ENCODE measurements at places on chromosomes 2 and 18. TPM values are rescaled to one million over a fixed set of nuclear protein-coding genes. Genes with fewer than 3 reads are reported as not detected.

DNA sequence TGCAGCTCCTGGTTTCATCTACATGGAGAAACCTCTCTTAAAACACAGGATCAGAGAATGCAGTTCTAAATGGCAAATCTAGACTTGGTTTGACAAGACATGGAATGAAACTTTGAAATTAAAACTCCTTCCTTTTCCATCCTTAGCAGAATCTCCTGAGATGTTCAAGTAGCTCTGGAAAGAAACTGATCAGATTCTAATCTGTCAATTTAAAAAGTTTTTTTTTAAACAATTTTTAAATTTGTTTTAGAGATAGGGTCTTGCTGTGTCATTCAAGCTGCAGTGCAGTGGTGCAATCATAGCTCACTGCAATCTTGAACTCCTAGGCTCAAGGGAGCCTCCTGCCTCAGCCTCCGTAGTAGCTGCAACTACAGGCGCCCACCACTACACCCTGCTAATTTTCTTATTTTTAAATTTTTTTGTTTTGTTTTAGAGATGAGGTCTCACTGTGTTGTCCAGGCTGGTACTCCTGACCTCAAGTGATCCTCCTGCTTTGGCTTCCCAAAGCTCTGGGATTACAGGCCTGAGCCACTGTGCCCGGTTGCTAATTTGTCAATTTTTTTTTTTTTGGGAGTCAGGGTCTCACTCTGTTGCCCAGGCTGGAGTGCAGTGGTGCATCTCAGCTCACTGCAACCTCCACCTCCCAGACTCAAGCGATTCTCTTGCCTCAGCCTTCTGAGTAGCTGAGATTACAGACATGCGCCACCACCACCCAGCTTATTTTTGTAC lies 216.7 kb downstream of the TGIF1 start:
- H3K4me3 ChIP-seq: no peak overlapping the region
- H3K36me3 ChIP-seq: no peaks in the 10 kb centered on the region
- DNase-seq: no peak
- peaks cover 12% of the 10 kb centered on the region for H3K4me1 ChIP-seq
- no peak overlapping the region for H3K27ac ChIP-seq
- no peaks in the 10 kb centered on the region for H3K27me3 ChIP-seq

The TMEM37 gene
- 3.3 TPM for total RNA-seq

The SLC23A3 gene
- total RNA-seq: 1.2 TPM

DNA sequence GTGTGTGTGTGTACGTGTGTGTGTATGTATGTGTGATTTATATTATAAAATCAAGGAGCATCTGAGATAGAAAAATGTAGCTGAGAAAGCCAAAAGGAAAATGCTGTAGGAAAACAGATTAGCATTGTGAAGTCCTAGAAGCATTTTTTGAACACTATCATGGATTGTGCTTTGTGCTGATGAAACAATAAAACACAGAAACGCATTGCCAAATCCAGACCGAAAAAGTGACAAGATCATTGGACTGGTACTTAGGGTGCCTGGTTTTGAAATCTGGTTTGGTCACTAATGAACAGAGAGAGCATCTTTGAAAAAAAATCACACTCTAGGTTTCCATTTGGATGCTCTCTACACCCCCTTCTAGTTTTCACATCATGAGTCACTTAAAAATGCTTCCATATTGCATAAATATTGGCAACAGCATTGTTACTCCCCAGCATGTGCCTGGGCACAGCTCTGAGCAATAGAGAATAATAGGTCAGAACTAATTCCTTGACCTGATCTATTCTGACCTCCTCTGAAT lies 214.6 kb upstream of the LRRTM1 start:
- no peak for DNase-seq
- no peak overlapping the region for H3K4me3 ChIP-seq
- H3K27ac ChIP-seq: no peak overlapping the region
- no peaks in the 10 kb centered on the region for H3K36me3 ChIP-seq

- DNase-seq: no peak
- no peaks in the 10 kb centered on the region for H3K27me3 ChIP-seq
- no peak overlapping the region for H3K4me3 ChIP-seq
- no peaks in the 10 kb centered on the region for H3K36me3 ChIP-seq
- H3K4me1 ChIP-seq: peaks cover 13% of the 10 kb centered on the region
Observed at GRCh38 chr2:237629188-237629534, 1.8 kb downstream of the LRRFIP1 start.

The IL18RAP gene
- total RNA-seq: not detected

DNA sequence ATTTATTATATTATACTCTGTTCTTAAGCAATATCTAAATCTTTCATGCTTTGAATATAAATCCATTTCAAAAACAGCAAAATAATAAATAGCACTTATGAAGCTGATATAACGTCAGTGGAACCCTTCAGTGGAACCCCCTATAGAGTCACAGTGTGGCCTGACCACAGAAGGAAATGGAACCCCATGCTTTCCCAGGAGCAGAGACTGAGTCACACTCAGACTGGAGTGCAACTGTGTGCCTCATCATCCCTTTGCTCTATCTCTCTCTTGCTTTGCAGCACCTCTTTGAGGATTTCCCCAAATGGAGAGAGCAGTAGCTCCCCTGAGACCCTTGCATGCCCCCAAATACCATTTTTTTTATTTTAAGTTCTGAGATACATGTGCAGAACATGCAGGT lies 13.1 kb downstream of the NXPH2 start:
- H3K4me3 ChIP-seq: no peak overlapping the region
- H3K36me3 ChIP-seq: no peaks in the 10 kb centered on the region
- H3K27ac ChIP-seq: no peak overlapping the region
- H3K27me3 ChIP-seq: peaks cover 2% of the 10 kb centered on the region

DNA sequence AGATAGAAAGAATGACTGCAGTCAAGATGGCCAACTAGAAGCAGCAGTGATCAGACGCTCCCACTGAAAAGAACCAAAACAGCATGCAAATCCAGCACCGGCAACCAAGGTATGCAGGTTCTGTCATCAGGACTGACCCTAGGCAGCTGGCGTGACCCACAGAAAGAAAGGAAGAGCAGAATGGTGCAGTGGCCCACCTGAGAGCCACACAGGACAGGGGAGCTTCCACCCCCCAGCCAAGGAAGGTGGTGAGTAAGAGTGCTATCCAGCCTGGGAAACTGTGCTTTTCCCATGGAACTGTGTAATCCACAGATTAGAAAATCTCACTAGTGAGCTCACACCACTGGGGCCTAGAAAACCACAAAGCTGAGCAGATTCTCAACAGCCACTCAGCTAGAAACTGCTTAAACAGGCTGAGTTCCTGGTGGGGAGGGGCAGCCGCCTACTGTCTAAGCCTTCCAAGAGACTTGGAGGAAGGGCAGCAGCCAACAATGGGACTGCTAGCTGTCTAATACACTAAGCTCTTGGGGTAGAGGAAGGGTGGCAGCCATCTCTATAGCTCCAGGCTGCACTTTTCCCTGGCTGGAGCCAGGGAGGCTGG lies 127.9 kb downstream of the EVA1A start:
- peaks cover 3% of the 10 kb centered on the region for H3K4me1 ChIP-seq
- no peaks in the 10 kb centered on the region for H3K36me3 ChIP-seq
- H3K27ac ChIP-seq: peak overlapping the region; percentile 2

The RAB6C gene
- 0.14 TPM for total RNA-seq

The MEP1B gene
- not detected for total RNA-seq

The LDLRAD4 gene
- 40.1 TPM for total RNA-seq

The MAL gene
- 0.41 TPM for total RNA-seq

GRCh38 chr2:201990069-201990468 lies 43.6 kb upstream of the FZD7 start:
- H3K4me1 ChIP-seq: no peaks in the 10 kb centered on the region
- DNase-seq: no peak
- H3K4me3 ChIP-seq: no peak overlapping the region
- H3K27ac ChIP-seq: no peak overlapping the region
- H3K36me3 ChIP-seq: no peaks in the 10 kb centered on the region
- no peaks in the 10 kb centered on the region for H3K27me3 ChIP-seq

DNA sequence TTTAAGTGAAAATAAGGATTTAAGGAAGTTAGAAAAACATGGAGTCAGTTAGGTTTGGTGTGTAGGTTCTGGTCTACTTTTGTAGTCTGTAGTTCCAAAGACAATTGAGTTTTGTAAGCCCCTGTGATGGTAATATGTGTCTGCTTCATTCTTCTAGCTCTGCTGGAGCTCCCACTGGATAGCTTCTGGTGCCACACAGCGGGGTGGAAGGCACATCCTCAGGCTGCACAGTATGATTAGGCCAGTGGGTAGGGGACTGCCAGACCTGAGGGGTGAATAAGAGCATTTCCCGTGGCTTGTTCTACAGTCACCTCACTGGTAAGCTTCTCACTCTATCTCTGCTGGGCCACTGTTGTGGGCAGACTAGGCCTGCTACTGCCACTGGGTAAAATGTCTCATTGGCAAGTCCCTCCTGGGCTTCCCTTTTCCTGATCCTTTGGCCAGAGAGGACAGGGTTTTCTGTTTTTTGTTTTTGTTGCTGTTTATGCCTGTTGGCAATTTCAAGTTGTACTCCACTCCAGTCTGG lies 44.5 kb downstream of the TMEM131 start:
- peak overlapping the region; percentile 75 for H3K27ac ChIP-seq
- H3K36me3 ChIP-seq: no peaks in the 10 kb centered on the region
- H3K27me3 ChIP-seq: no peaks in the 10 kb centered on the region
- peaks cover 19% of the 10 kb centered on the region for H3K4me1 ChIP-seq

GRCh38 chr2:31784868-31785267 lies 204.1 kb upstream of the SRD5A2 start:
- H3K27ac ChIP-seq: no peak overlapping the region
- DNase-seq: no peak
- no peak overlapping the region for H3K4me3 ChIP-seq
- H3K27me3 ChIP-seq: no peaks in the 10 kb centered on the region
- H3K4me1 ChIP-seq: no peaks in the 10 kb centered on the region

The DNAH7 gene
- 1.2 TPM for total RNA-seq

The SEMA4C gene
- total RNA-seq: 30.7 TPM

The C1QL2 gene
- total RNA-seq: 0.20 TPM

DNA sequence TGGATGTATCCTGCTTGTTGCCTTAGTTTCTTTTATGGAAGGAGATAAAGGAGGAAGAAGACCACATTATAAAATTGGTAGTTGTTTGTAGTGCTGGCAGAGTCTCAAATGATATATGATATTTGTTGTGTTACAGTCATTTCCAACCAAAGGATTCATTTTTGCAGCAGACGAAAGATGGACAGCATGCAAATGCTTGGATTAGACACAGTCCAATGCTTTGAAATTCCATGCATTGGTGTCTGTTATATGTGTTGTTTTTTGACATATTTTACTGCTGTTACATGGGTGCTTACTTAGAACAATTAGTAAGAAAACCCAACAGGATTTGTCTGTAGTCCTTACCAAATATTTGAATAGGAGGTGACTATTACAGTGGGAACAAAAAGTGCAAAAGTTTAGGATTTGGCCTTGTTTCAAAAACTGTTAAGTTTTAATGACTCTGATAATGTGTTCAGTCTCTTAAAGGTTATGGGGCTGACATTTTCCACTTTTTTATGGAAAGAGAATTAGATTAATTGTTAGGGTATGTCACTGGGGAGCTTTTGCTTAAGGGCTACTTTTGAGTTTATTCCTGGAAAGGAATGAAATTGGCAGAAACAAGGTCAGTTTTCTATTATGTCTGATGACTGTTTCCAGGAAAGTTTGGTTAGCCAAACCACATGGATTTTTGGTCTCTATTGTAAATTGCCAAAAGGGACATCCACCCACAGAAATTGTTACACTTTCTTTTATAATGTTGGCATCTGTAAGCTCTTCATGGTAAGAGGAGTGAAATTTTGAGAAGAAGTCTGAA lies 229.4 kb upstream of the MMADHC start:
- no peaks in the 10 kb centered on the region for H3K4me1 ChIP-seq
- no peaks in the 10 kb centered on the region for H3K27me3 ChIP-seq
- H3K27ac ChIP-seq: no peak overlapping the region
- DNase-seq: peak; percentile 82
- no peak overlapping the region for H3K4me3 ChIP-seq
- no peaks in the 10 kb centered on the region for H3K36me3 ChIP-seq

The RFX8 gene
- total RNA-seq: not detected

DNA sequence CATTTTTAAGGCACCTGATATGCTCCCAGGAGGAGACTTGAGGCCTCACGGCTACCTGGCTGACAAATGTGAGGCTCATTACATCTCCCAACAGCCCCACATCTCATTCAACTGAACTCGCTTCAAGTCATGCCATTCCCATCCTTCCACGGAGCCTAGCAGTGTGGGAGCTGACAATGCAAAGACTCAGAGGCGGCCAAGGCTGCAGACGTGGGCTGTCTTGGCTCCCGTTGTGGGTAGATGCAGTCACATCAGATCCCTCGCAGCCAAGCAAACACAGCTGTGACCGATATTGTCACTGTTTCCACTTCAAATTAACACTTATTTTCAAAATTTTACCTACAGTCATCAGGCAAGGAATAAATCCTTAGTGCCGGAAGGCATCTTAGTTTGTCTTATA lies 64.0 kb upstream of the TRIB2 start:
- no peaks in the 10 kb centered on the region for H3K27me3 ChIP-seq
- H3K27ac ChIP-seq: no peak overlapping the region
- no peak for DNase-seq

DNA sequence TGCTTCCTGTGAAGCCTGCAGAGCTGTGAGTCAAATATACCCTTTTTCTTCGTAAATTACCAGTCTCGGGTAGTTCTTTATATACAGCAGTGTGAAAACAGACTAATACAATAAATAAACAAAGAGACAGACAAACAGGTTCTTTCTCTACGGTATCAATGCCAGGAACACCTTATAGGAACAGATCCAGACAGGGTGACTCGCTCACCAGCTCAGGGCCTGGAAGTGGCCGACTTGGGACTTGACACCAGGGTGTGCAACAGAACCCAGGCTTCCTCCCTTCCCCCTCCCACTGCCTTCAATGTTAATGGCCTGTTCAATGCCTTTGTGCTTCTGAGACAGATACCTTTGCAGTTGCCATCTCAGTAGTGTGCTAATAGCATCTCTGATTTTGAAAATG lies 309.5 kb downstream of the ALK start:
- H3K4me3 ChIP-seq: no peak overlapping the region
- no peaks in the 10 kb centered on the region for H3K36me3 ChIP-seq
- H3K27ac ChIP-seq: no peak overlapping the region
- DNase-seq: no peak

GRCh38 chr2:144280009-144280408 lies 239.9 kb downstream of the ZEB2 start:
- H3K4me1 ChIP-seq: no peaks in the 10 kb centered on the region
- no peak for DNase-seq
- no peak overlapping the region for H3K27ac ChIP-seq
- no peak overlapping the region for H3K4me3 ChIP-seq
- H3K27me3 ChIP-seq: no peaks in the 10 kb centered on the region

DNA sequence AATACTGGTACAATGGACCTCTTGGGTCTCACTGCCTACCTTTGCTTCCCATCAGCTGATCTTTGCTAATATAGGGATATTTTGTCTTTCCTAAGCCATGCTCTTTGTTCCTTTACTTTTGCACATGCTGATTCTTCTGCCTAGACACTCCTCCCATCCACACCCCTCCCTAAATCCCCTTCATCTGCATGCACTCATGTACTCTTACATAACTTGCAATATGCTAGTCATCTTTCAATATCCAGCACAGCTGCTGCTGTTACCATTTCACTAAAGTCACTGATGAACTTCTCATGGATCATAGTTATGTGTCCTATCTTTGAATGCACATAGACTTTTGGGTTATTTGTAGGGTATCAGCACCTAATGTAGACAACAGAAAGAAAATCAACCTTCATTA lies 18.5 kb upstream of the DTNA start:
- no peaks in the 10 kb centered on the region for H3K36me3 ChIP-seq
- H3K27ac ChIP-seq: no peak overlapping the region
- no peak overlapping the region for H3K4me3 ChIP-seq
- H3K4me1 ChIP-seq: no peaks in the 10 kb centered on the region
- H3K27me3 ChIP-seq: no peaks in the 10 kb centered on the region
- no peak for DNase-seq

The ZSWIM2 gene
- not detected for total RNA-seq

The PCARE gene
- not detected for total RNA-seq

The CDKL4 gene
- 0.34 TPM for total RNA-seq

The BCL2L11 gene
- 19.3 TPM for total RNA-seq

Measured in astrocyte (in vitro differentiated cells and primary cell).